ENCODE measurements at places on chromosomes 2 and 18. TPM values are rescaled to one million over a fixed set of nuclear protein-coding genes. Genes with fewer than 3 reads are reported as not detected.

The DSC3 gene
- 3.8 TPM for polyA plus RNA-seq

The METTL8 gene
- polyA plus RNA-seq: 17.2 TPM

The GKN1 gene
- not detected for polyA plus RNA-seq

The CD226 gene
- 1.8 TPM for polyA plus RNA-seq

The ANKRD39 gene
- 10.4 TPM for polyA plus RNA-seq

DNA sequence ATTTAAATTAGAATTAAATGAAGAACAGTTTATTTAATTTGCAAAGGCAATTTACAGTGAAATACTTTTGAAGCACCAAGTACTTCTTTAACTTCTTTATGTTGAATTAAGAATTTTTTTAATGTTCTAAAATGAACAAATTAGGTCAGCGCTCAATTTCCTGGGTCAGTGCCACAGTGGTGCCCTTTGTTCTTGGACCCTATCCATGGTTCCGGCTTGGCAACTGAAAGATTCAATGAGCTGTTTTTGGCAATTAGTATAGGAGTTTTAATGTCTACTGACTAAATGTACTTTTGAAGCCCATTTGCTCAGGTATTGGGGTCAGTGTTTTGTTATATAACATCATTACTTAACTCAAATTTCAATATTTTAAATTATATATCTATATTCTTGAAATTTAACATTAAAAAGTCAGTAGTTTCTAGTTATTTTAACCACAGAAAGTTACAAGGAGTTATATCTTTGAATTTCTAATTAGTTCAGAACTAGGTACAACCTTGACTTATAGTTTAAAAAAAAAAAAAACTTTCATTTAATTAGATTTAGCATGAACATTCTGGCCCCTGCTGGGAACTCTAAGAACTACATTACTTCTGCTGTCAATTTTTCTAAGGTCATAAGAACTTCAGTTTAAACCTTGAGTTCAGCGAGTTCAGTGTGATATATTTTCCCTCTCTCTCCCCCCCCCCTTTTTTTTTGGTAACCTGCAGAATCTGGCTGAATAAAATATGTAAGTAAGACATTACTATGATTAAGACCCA, 7.6 kb upstream of the MSTN start:
- DNase-seq: peak; percentile 34

DNA sequence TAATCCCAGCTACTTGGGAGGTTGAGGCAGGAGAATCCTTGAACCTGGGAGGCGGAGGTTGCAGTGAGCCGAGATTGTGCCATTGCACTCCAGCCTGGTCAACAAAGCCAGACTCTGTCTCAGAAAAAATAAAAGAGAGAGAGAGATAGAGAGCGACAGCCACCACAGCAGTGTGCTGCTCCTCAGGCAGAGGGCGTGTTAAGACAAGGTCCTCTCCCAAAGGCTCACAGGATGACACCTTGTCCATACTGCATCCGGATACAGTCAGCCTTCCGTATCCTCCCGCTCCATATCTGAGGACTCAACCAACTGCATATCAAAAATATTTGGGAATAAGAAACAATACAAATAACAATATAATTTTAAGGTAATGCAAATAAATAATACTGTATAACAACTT, 20.1 kb downstream of the ARL4C start:
- DNase-seq: no peak

DNA sequence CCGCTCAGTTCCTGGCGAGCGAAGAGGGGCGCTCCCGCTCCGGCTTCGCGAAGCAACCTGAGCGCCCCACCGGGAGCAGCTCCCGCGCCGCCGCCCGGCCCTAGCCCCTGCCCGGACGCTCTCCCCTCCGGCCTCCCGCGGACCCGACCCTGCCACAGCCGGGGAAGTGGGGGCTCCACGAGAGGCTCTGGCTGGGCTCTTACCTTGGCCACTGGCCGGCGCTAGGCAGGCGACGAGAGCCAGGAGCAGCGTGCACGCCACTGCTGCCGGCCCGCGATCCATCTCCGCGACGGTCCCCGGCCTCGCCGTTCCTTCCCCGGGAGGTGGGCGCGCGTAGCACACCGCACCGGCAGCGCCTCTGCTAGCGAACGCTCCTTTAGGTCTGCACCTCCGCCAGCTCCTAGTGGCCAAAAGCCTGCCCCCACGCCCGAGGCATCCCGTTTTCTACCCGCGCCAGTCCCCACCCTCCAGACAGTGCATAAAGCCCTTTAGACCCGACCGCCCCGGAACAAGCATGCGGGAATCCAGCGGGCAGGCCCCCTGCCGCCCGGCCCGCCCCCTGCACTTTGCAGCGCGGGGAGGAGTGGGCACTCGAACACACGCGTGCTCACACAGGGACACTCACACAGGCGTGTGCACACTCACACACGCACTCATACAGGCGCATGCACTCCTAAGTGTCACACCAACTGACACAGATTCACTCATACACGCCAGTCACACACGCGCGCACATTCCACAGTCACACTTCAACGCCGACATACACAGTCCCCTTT, at the start of gene LRP2:
TSS of gene LRP2 (minus strand) at position 417 of the 776 bp plus-strand sequence. CDS start at position 282, 135 bp downstream.
- no peak for DNase-seq

DNA sequence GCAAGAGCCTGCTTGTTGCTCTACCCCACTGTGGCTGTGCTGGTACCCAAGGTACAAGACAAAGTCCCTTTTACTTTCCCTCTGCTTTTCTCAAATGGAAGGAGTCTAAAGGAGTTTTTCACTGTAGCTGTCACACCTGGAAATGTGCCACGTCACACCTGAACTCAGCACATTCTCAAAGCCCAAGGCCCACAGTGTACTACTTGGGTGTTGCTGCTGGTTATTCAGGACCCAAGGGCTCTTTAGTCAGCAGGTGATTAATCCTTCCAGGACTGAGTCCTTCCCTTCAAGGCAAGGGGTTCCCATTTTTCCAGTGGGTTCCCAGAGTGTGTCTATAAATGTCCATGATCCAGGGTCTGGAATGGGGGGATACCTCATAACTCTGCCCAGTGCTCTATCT, 63.2 kb upstream of the STK39 start:
- no peak for DNase-seq

GRCh38 chr2:191970867-191971266, 124.0 kb upstream of the CAVIN2 start:
- no peak for DNase-seq

DNA sequence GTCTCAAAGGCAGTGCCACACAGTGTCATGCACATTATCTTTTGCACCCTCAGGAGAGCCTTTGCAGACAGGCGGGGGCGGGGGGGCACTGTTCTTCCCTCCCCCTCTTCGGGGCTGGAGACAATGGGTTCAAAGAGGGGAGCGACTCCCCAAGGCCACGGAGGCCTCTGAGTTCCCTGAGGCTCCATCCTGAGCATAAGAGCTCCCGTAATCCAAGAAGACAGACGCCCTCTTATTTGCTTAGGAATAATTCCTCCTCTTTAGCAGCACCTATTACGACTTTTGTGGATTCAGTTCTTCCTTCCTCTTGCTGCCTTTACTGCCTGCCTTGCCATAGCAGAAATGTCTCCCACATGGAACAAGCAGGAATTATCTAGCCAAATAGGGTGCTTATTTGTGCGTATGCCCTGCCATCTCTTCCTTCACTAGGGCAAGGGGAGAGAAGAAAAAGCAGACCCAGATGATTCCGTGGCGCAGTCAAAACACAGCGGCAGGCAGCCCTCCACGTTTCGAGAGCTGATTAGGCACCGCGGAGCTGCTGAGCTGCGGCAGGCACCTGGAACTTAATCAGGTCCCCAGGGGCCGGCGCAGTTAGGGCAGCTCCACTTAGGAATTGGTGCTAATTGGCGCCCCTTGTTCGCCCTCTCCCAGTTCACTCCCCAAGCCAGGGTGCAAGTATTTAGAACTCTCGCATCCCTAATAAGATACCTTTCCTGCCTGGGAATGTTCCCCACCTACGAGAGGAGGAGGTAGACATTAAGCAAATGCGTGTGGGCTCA, 233.4 kb upstream of the MYT1L start:
- DNase-seq: no peak

- no peak for DNase-seq
Measured at GRCh38 chr18:31576670-31577069, 15.0 kb upstream of the TTR start.

DNA sequence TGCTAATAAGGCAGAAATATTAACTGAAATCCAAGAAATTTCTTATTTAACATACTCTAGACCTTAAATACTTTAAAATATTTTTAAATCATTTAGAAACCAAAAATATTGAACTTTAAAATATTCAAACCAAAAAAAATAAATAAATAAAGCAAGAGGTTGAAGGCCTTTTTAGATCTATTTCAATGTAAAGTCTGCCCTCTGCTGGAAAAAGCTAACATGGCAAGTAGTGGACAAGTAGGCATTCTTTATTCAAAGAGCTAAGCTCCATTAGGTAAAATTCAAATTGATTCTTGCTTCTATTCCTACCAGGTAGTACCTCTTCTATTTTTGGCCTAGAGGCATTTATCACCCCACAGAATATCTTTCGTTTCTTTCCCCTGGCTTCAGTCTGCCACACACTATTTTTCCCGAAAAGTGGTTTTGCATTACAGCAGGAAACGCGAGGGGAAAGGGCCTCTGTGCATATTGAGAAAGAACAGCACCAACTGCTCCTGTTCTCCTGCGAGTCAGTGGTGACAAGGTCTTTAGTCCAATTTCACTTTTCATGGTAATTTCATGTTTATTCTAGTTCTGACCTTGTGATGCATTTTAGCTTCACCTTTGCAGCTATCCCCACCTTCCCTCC, 20.4 kb downstream of the IFIH1 start:
- DNase-seq: peak; percentile 67

GRCh38 chr2:77629539-77629938, 107.4 kb upstream of the LRRTM4 start:
- DNase-seq: no peak

GRCh38 chr18:46542545-46542944, 114.5 kb downstream of the LOXHD1 start:
- peak; percentile 14 for DNase-seq

DNA sequence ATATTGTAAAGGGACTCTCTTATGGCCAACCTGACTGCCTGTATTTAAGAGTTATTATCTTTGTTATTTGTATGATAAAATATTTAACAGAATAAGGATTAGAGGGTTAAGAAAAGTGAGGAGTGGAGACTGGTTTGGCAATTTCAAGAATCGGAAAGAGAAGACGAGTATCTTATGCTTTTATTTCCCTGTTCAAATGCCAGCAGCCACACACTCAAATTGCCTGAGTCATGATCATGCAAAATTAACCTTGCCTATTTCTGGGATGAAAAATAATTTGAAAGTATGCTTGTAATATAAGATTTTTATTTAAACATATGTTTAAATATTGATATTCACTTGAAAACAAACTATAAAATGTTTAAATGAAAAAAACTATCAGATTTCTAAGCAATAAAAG, 188.6 kb downstream of the CD226 start:
- no peak for DNase-seq

GRCh38 chr18:57475408-57475807, 40.2 kb downstream of the ONECUT2 start:
- no peak for DNase-seq

GRCh38 chr2:232530626-232531260, 4.8 kb downstream of the CHRND start:
- DNase-seq: no peak

GRCh38 chr2:153287109-153287801, 191.3 kb downstream of the RPRM start:
- no peak for DNase-seq
